ENCODE measurements at places on chromosomes 16 and 17.

GRCh38 chr17:77235370-77235941, 94.7 kb downstream of the SEC14L1 start:
- peak; percentile 43 for DNase-seq

GRCh38 chr17:60510031-60510430, 16.0 kb downstream of the APPBP2 start:
- DNase-seq = no peak

DNA sequence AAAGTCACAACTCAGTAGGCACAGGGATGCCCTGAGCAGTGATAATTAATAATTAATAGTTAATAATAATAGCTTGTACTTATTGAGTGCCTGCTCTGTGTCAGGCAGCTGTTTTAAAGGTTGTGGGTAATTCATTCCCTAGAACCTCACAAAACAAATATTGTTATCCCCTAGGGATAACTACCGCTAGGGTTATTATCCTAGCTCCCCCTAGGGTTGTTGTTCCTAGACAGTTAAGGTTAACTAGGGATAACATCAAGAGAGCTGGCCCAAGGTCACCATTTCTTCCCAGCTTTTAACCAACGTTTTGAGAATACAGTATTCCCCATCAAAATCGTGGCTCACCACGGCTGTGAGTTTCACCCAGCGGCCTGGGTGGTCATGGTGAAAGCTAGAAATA, 180.1 kb downstream of the PRKCB start:
- no peak for DNase-seq

DNA sequence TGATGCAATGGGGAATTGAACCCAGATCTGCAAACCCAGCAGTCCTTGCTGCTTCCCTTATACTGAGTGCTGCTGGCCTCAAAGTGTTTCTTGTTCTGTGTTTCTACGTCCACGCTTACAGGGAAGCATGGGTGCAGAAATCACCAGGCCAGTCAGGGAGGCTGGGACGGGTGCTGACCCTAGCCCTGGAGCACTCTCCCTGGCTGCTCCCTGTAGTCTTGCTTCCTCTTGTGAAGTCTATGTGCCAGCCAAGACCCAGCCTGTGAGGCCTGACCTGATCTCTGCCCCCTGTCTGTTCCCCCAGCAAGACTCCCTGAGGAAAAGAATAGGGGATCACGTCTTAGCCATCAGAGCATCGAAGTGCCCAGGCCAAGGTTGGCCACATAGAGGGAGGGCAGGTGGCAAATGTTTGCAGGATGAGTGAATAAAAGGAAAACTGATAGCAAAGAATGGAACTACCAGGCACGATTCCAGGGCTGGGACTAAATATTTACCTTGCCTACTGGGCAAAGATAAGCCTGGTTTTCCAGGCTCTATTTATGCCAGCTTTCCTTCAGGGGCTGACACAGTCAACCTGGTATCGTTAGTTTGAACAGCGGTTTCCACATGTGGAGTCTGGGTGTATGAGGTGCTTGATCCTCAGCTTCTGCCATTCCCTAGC, 41.2 kb upstream of the RHOT1 start:
- DNase-seq = no peak

DNA sequence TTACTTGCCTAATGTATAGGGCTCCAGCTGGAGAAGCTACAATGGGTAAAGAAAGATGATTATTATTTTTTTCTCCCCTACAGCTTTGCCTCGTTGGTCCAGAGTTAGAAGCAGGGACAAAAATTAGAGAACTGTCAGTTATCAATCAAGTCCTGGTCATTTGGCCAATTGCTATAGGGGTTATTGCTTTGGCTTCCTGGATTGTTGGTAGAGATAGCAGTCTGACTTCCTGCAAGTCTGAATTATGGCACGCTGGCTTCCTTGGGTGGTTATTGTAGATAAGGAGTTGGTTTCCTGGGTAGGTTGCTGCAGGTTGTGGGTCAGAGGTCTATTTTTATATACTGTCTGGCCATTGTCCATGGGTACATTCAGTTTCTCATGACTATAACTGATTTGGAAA, 84.7 kb upstream of the ELAC2 start:
- no peak for DNase-seq

DNA sequence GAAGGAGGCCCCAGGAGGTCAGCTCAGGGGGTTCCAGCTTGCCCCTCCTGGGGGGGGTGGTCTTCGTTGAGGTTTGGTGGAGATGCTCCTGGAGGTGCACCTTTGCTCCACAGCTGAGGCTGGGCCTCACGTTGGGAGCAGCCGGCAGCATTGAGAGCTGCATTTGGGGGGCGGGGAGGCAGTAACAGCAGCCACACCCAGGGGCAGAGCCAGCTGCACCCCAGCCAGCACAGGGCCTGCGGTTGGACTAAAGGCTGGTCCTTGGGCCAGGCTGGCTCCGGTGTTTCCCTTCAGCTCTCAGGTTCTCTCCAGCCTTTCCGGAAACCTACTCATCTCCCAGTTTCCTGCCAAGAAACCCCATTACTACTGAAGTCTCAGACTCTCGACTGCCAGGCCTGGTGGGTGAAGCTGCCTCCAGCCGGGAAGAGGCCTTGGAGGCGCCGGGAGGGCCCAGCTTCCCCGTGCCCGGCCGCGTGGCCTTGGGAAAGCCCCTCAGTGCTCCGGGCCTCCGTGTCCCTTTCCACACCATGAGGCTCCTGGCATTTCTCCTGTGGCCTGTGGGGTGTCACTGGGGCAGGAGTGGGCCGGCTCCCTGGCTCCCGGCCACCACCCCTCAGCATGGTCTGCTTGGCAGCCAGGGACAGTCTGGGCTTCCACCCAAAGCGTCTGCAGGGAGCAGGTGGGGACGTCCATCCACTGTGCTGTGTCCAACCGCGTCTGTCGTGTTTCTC, 14.0 kb upstream of the BAIAP2 start:
- DNase-seq = no peak

DNA sequence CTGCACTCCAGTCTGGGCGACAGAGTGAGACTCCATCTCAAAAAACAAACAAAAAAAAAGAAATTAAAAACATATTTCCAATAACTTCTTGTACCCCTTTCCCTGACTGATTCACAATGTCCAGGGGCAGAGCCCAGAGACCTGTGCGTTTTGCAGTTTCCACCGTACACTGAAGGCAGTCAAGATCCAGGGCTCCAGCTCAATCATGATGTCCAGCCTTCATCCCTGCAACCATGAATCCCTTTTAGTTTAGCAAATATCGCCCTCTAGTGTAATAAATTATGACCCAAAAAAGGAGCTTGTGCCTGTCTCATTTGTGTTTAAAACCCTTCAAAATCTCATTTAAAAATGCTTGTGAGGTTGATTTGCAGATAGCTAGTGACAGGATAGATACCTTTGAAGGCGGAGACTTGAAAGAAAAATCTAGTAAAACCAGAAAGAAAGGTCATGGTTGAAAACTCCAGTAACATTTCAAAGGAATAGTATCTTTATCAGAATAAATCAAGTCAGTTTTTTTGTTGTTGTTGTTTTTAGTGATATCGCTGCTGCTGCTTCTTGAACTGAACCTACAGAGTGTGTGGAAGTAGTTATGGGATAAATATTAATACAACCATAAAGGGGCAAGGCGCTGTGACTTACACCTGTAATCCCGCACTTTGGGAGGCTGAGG, 3.7 kb upstream of the ERN1 start:
- DNase-seq = no peak

GRCh38 chr16:27959914-27960313, 103.6 kb downstream of the GSG1L start:
- DNase-seq = no peak
